ENCODE measurements at places on chromosomes 5 and 9. TPM values are rescaled to one million over a fixed set of nuclear protein-coding genes. Genes with fewer than 3 reads are reported as not detected.
A peak's percentile ranks its signal among the peaks of the same experiment; 100 is the strongest.

DNA sequence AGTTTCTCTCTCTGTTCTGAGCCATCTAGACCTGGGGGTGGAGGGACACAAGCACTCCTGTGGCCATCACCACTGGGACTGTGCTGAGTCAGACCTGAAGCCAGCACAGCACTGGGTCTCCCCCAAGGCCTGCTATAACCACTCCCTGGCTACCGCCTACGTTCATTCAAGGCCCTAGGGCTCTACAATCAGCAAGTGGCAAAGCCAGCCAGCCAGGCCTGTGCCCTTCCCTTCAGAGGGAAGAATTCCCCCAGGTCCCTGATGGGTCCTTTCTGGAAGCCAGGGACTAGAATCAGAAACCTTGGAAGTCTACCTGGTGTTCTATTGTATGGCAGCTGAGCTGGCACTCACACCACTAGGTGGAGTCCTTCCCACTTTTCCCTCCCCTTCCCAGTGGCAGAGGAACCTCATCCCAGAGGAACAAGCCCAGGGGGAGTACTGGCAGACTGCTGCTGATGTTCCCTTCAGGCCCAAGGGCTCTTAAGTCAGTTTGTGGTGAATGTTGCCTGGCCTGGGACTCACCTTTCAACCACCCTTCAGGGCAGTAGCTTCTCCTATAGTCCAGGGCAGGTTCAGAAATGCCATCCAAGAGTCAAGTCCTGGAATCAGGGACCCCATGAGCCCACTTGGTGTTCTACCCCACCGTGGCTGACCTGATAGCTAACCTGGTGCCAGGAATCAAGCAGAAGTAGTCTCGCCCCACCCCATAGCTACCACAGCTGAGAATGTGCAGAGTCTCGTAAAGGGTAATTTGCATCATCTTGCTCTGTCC, 20.0 kb downstream of the JMY start:
- H3K27ac ChIP-seq, result no peak overlapping the region
- no peaks in the 10 kb centered on the region for H3K27me3 ChIP-seq
- no peaks in the 10 kb centered on the region for H3K36me3 ChIP-seq
- DNase-seq, result peak; percentile 23

GRCh38 chr5:33781286-33781685, 110.5 kb downstream of the ADAMTS12 start:
- no peaks in the 10 kb centered on the region for H3K27me3 ChIP-seq
- H3K4me3 ChIP-seq, result no peak overlapping the region
- H3K4me1 ChIP-seq, result peaks cover 61% of the 10 kb centered on the region
- DNase-seq, result peak; percentile 73
- peaks cover 29% of the 10 kb centered on the region for H3K36me3 ChIP-seq

GRCh38 chr9:81344366-81344765, 345.0 kb downstream of the TLE1 start:
- no peak overlapping the region for H3K4me3 ChIP-seq
- peaks cover 4% of the 10 kb centered on the region for H3K27me3 ChIP-seq
- no peak overlapping the region for H3K27ac ChIP-seq
- H3K36me3 ChIP-seq, result no peaks in the 10 kb centered on the region

DNA sequence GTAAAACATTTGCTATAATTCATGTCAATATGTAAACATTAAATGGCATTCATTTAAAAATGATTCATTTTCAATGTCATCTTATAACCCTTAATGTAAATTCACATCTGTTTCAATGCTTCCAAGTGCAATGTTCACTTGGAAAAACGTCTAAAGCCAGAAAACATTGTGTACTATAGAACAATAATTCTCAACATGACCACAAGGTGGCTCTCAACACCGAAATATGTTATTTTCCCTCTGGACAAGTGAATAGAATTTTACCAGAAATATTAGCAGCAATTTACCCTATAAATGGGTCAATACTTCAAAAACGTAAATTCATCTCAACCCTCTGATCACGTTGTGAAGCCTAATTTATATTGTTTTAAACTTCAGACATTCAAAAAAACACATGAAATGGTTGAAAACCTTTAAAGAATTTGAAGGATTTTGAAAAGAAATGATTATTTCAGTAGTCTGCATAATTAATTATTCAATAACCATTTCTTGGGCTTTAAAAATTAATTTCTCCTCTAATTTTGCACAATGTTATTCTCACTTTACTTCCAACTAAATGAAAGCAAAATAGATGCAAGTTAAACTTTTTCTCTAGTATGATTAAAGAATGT, 11.0 kb downstream of the CDH10 start:
- no peaks in the 10 kb centered on the region for H3K27me3 ChIP-seq
- peak; percentile 33 for DNase-seq
- H3K27ac ChIP-seq, result no peak overlapping the region
- no peaks in the 10 kb centered on the region for H3K36me3 ChIP-seq
- no peak overlapping the region for H3K4me3 ChIP-seq
- H3K4me1 ChIP-seq, result no peaks in the 10 kb centered on the region

DNA sequence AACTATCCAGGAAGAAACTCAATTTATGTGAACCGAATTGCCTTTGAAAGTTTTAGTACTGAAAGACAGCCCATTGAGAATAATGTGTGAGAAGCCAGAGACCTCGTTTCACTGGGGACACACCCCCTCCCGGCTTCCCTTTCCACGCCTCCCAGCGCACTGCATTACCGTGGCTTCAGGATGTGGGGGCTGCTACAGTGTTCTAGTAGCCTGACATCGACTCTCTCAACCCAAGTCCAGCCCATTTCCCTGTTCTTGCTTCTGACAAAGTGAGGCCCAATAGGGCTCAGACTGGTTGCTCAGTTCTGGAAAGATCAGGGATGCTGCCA, 3.5 kb downstream of the PAX5 start:
- H3K4me1 ChIP-seq, result peaks cover 11% of the 10 kb centered on the region
- H3K4me3 ChIP-seq, result no peak overlapping the region
- H3K36me3 ChIP-seq, result peaks cover 3% of the 10 kb centered on the region
- H3K27ac ChIP-seq, result no peak overlapping the region

DNA sequence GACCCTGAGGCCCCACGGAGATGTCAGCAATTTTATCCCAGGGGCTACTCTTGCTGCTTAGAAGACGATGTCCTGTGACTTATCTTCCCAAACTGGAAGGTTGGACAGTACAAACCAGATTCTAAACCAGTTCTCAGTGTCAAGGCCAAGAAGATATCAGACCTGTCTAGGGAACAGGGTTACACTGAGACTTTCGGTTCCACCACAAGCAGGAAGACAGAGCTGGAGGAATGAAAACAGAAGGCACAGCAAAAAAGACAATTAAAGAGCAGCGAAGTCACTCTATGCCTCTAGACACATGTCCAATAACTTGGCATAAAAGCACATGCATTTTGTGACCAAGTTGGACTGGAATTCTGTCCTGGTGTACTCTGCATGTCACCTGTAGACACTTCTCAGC, 73.4 kb upstream of the TMEM252 start:
- no peak overlapping the region for H3K27ac ChIP-seq
- no peaks in the 10 kb centered on the region for H3K4me1 ChIP-seq
- peaks cover 1% of the 10 kb centered on the region for H3K27me3 ChIP-seq
- no peak overlapping the region for H3K4me3 ChIP-seq
- peaks cover 4% of the 10 kb centered on the region for H3K36me3 ChIP-seq

DNA sequence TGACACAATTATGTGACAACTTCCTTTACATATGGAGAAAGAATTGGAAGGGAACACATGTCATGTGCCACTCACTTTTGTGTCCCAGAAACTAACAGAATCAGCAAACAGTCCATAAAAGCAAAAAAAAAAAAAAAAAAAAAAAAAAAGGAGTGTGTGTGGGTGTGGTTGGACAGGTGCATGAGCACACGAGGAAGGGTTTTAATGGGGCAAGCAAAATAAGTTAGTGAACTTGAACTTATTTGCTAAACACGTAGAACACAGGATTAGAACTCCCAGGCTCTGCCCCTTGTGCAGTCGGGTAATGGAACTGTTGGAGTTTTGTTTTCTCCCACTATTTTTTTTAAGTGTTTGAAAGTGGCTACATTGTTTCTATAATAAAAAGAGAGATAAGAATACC, 74.8 kb upstream of the PJA2 start:
- 0 out of 2 replicates have a peak, but pooled peaks cover 2% of the 10 kb centered on the region for H3K27me3 ChIP-seq
- H3K4me1 ChIP-seq, result no peaks in the 10 kb centered on the region
- DNase-seq, result no peak
- no peak overlapping the region for H3K4me3 ChIP-seq

DNA sequence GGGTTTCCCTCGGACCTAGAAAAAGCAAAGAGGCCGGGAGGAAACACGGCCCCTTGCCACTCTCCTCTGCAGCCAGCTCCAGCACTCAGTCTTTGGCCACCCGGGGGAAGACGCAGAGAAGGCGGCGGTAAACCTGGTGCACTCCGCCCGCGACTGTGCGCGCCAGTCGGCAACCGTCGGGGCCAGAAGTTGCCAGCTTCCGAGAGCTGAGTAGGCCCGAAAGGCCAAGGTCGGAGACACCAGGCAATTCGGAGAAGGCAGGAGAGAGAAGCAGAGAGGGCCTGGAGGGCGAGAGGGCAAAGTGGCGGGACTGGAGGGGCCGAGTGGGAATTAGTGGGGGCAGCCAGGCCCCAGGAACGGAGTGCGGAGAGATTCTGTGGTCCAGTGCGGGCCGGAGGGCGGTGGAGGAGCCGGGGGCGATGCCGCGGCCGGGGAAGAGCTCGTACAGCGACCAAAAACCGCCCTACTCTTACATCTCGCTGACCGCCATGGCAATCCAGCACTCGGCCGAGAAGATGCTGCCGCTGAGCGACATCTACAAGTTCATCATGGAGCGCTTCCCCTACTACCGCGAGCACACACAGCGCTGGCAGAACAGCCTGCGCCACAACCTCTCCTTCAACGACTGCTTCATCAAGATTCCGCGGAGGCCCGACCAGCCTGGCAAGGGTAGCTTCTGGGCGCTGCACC, at the start of gene FOXB2:
Gene FOXB2, plus strand, starts transcription at position 420 of the 690 bp plus-strand sequence. Its CDS starts 0 bp downstream, at position 420.
- DNase-seq, result no peak
- peaks cover 11% of the 10 kb centered on the region for H3K4me1 ChIP-seq
- H3K27ac ChIP-seq, result no peak within 1 kb of the TSS
- no peaks in the 10 kb centered on the region for H3K36me3 ChIP-seq
- H3K27me3 ChIP-seq, result peaks cover 81% of the 10 kb centered on the region

GRCh38 chr5:113379936-113380806, 54.6 kb downstream of the TSSK1B start:
- no peak overlapping the region for H3K27ac ChIP-seq
- H3K4me3 ChIP-seq, result no peak overlapping the region
- H3K4me1 ChIP-seq, result peaks cover 7% of the 10 kb centered on the region
- H3K27me3 ChIP-seq, result peaks cover 1% of the 10 kb centered on the region

GRCh38 chr5:113118298-113118697, 141.7 kb downstream of the DCP2 start:
- no peak for DNase-seq
- H3K27me3 ChIP-seq, result peaks cover 1% of the 10 kb centered on the region
- H3K36me3 ChIP-seq, result no peaks in the 10 kb centered on the region
- no peak overlapping the region for H3K27ac ChIP-seq
- no peak overlapping the region for H3K4me3 ChIP-seq

GRCh38 chr5:109982966-109983534, 293.3 kb downstream of the MAN2A1 start:
- H3K27me3 ChIP-seq, result no peaks in the 10 kb centered on the region
- H3K36me3 ChIP-seq, result no peaks in the 10 kb centered on the region
- no peak overlapping the region for H3K4me3 ChIP-seq
- H3K4me1 ChIP-seq, result no peaks in the 10 kb centered on the region
- DNase-seq, result no peak

DNA sequence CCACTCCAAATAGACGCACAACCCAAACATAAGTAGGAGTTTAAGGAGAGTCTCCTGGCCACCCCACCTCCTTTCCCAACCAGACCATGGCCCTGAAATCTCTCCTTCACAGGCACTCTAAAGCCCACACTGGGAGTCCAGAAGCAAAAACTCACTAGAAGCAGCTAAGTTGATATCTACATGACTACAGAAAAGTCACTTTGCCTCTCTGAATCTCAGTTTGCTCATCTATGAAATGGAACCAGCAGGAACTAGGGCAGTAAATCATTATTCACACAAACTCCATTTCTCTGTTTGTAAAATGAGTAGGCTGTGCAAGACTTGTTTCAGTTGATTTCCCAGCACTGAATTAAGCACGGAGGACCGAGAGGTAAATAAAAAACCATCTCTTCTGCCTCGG, 4.1 kb upstream of the WWC1 start:
- no peak overlapping the region for H3K4me3 ChIP-seq
- peaks cover 6% of the 10 kb centered on the region for H3K36me3 ChIP-seq
- H3K27ac ChIP-seq, result no peak overlapping the region

DNA sequence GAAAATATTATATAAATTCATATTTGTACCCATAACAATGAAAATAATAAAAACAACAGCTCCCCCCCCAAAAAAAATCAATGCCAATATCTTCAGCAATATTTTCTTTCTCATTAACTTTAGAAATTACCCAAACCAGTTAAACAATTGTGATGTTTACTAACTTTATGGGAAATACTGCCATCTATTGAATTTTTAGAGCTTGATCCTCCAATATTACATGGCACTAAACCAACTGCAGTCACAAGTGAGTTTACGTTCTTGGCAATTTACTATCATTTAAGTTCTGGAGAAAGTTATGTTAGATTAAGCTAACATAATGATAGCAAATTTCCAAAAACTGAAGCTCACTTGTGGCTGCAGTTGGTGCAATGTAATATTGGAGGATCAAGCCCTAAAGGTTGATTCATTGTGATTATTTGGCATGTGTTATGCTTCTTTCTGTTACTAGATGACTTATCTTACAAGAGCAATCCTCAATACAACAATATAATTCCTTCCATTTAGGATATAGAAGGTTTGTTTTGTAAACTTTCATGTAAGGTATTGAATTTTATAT, 379.5 kb downstream of the CDH18 start:
- H3K27ac ChIP-seq, result no peak overlapping the region
- H3K4me1 ChIP-seq, result no peaks in the 10 kb centered on the region
- H3K36me3 ChIP-seq, result no peaks in the 10 kb centered on the region

GRCh38 chr9:98255061-98255577, 330 bp downstream of the TBC1D2 start:
- H3K4me3 ChIP-seq, result peak overlapping the region; percentile 90
- peaks cover 1% of the 10 kb centered on the region for H3K27me3 ChIP-seq
- H3K36me3 ChIP-seq, result peaks cover 44% of the 10 kb centered on the region
- peak overlapping the region; percentile 99 for H3K27ac ChIP-seq
- DNase-seq, result peak; percentile 50
- H3K4me1 ChIP-seq, result peaks cover 58% of the 10 kb centered on the region

- H3K4me1 ChIP-seq, result peaks cover 93% of the 10 kb centered on the region
- H3K4me3 ChIP-seq, result no peak overlapping the region
- H3K27ac ChIP-seq, result peak overlapping the region; percentile 92
- no peaks in the 10 kb centered on the region for H3K27me3 ChIP-seq
- DNase-seq, result no peak
- no peaks in the 10 kb centered on the region for H3K36me3 ChIP-seq
These were observed 269.4 kb downstream of the CWC27 start for GRCh38 chr5:65037831-65038815.

- no peak overlapping the region for H3K27ac ChIP-seq
- DNase-seq, result no peak
- no peaks in the 10 kb centered on the region for H3K27me3 ChIP-seq
- H3K4me3 ChIP-seq, result no peak overlapping the region
These were observed 135.4 kb downstream of the GABRB2 start for GRCh38 chr5:161411156-161411555.

GRCh38 chr9:132846109-132846917, 31.8 kb downstream of the AK8 start:
- no peaks in the 10 kb centered on the region for H3K36me3 ChIP-seq
- no peak overlapping the region for H3K4me3 ChIP-seq
- peaks cover 28% of the 10 kb centered on the region for H3K27me3 ChIP-seq
- no peaks in the 10 kb centered on the region for H3K4me1 ChIP-seq
- no peak for DNase-seq

The RORB gene
- not detected for total RNA-seq

The ZNF354B gene
- total RNA-seq, result 5.5 TPM

The ARHGEF37 gene
- total RNA-seq, result 0.81 TPM

The CATSPER3 gene
- not detected for total RNA-seq

The ERAP2 gene
- total RNA-seq, result 0.44 TPM

The MTAP gene
- total RNA-seq, result 64.5 TPM

The IFNB1 gene
- total RNA-seq, result not detected

The SPATA31A3 gene
- not detected for total RNA-seq

The KCNT1 gene
- not detected for total RNA-seq

Measured in HFFc6 (cell line).